ENCODE measurements at places on chromosomes 2 and 18.
A peak's percentile ranks its signal among the peaks of the same experiment; 100 is the strongest.

DNA sequence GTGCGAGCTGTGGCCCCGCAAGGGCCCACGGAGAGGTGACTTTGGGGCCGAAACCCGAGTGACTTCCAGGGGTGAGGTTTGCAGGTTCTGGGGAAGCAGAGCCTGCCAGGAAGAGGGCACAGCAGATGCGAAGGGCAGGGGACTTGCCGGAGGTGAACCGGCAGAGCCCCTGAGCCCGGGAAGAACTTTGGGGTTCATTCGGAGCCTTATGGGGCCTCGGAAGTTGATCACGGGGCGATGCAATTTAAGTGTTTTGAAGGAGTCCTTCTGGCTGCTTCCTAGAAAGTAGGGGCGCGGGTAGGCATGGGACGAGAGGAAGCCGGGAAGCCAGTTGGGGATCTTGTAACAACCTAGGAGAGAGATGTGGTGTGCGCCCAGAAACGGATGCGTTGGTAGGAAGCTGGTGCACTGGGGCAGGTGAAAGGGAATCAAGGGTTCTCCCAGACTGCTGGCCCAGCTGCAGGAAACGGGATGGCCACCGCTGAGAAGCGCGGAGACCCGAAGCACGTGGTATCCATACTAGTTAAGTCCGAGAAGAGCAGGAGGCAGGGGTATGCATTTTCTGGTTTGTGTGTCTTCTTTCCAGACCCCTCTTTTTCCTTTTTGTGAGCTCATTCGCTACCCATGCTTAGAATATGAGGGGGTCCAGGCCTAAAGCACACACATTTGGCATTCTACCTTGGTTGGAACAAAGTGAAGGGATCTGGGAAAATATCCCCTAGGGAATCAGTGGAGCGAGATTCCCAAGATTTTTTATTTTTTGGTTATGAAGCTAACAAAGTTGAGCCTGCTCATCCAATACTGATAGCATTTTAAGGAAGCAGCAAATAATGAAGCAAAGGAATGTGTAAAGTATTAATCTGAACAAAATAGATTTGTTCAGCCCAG, 758 bp downstream of the SCLY start:
- peak; percentile 36 for DNase-seq

DNA sequence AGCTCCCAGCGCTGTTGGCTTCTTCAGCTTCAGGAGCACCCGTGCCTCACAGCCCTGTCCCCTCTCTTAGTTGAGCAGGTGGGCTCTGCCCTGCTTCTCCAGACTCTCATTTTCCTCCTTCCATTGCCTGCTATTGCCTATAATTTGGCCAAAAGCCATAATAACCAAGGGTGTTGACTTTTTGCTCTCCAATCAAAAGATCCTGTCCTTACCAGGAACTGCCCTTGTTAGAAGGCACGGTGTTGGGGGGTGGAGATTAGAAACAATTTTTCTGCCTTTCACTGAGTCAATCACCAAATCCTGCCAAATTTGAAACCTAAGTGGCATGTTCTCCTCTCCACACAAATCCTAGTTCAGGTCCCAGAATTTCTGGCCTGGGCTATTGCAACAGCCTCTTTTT, 16.7 kb upstream of the PDIA6 start:
- DNase-seq: no peak

DNA sequence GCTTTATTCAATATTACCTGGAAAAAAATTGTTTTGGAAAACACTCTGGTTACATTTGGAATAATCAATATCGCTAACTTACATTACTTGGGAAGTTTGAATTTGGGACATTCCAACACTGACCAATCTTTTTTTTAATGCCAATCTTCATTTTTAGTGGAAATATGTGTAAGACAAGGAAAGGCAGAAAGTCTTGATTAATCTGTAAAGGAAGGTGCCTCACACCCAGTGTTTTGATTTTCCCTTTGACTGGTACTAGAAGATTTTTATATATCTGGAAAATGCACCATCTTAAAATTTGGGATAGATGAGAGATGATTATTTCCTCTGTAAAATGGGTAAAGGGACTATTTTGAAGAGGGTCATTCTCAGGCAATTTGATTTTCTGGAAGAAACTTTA, 879.2 kb upstream of the ZEB2 start:
- no peak for DNase-seq

- DNase-seq: no peak
Measured at GRCh38 chr2:134623046-134623445, 95.8 kb downstream of the TMEM163 start.

- peak; percentile 61 for DNase-seq
Measured at GRCh38 chr2:197677483-197677882, 2.1 kb upstream of the RFTN2 start.

- DNase-seq: no peak
Measured at GRCh38 chr2:6771634-6772611, 93.8 kb downstream of the CMPK2 start.

DNA sequence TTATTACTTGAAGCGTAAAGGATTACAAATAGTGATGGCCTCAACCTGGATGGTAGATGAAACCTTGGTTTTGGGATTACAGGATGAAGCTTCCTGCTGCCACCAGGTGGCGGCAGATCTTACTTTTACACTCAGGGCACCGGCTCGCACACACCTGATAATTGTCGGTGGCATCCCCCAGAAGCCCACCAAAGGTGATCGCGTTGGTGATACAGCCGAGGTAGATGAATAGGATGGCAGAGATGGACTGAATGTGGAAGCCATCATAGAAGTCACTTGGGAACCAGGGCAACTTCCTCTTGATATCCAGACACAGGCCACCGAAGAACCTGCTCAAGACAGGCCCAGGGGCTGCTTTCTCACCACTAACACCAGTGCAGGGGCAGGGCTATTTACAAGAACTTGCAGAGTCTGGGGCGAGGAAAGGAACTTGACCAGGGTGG, 51.8 kb downstream of the MTHFD2 start:
- peak; percentile 70 for DNase-seq

DNA sequence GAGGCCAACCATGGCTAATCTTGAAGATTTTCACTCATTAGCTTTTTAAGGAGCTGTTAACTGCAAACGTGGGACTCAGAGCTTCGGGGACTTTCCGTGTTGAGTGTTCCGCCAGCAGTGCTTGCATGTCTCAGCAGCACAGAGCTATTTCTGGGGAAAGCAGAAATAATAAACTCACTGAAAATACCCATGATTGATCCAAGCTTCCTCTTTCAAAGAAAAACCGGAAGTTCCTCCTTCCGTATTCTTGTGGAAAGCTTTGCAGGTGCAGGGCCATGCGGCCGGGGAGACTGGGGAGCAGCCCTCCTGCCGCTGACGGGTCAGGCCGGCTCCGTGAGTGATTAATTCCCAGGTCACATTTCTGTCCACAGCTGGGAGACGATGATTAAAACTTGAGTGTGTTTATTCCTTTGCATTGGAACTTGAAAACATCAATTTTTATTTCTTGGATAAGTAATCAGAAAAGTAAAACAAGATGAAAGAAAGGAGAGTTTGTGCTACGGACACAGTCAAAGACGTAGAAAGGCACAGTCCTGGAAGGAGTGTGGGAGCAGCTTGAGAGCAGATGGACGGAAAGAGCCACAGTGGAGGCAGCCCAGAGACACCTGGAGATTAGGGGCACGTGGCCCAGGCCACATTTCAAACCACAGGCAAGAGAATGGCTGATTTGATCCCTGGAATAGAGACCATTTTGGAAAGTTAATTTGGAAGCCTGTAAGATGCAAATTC, 54.2 kb upstream of the CTDP1 start:
- no peak for DNase-seq

DNA sequence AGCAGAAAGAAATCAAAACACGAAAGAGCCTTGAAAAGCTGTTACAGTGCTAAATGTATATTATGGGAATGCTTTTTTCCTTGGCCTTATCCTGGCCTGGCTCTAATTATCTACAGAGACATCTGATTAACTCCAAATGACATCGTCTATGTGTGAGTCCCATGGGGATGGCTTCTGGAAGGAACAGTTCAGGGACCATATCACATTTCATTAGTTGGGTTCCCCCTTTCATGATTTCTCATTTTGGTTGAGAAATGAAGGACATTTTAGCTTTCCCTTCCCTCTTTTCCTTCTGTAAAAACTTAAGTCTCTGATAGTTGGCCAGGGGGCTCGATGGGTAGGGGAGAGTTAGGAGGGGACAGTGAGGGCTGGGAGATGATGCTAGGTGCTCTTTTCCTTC, 116.7 kb downstream of the PRKCE start:
- no peak for DNase-seq

DNA sequence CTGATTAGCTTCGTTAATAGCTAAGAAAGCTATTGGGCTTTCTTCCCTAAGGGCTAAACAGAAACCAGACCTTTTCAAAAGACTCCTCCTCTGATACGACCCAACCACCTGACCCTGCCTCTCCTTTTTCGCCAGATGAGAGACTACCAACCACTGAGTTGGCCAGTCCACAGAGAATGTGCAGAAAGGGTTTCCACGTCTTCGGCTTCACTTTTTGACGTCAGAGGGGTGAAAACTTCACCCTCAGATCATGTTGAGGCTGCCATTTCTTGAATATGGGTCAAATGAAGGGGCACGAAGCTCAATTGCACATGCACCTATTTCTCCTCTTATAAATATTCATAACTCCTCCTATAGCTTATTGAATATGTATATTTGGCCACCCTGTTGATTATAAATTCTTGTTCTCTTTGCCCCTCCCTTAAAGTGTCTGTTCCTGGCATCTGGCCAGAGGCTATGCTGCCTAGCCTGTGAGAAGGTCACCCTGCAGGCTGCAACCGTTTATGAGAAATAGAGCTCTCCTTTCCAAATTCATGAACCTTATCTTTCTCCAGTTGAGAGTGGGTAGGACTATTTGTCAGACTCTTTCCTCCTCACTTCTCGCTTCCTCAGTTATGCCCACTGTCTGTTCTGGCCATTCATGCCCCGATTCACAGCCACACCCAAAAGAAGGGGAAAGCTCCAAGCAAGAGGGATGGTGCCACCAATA, 301.6 kb downstream of the STK39 start:
- no peak for DNase-seq

DNA sequence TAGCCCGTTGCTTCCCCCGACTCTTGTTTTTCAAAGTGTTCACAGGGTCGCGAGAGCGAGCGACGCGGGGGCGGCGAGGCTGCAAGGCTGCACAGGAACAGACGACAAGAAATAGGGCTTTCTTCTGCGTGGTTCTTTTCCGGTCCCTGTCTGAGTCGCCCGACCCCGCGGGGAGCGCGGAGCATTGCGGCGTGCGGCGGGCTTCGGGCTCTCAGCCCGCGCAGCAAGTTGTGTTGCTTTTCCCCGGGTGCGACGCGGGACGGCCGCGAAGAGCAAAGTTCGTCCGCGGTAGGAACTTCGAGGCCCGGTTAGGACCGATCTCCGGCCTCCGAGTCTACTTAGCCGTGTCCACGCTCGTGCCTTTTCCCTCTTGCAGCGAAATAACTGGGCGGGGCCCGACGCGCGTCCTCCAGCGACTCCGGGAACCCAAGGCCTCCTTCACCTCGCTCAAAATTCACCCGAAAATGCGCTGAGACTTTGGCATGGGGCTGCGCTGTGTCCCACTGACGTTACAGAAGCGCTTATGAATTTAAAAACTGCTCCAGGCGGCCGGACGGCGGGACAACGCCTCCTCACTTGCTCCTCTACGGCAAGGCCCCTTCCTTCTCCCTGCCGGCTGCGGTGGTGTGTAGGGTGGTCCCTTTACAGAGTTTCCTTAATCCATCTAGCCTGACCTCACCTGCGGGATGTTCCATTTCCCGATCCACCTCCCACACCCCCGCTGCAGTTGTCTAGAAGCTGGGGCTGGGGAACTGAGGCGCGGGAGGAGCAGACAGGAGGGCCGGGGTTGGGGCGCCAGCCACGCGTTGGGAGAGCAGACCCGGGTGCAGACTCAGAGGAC, 1.5 kb upstream of the BCL2L11 start:
- no peak for DNase-seq

GRCh38 chr2:65999796-66000195, 435.1 kb upstream of the MEIS1 start:
- DNase-seq: no peak

- DNase-seq: no peak
Measured at GRCh38 chr2:215526341-215526740, 90.5 kb upstream of the FN1 start.

DNA sequence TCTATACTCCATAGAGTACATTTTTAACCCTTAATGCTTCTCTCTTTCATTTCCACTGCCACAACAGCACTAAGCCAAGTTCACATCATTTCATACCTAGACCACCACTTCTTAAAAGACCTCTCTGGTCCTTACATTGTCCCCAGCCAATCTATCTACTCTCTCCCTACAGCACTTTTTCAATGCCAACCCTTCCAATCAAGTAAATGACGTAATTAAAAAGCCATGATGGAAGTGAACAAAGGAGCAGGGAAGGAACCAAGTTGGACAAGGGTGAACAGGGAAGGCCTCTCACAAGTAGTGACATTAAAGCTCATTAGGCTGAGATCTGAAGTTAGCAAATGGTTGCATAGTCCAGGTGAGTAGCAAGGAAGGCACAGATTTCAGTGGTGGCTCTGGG, 195.1 kb upstream of the CCDC150 start:
- DNase-seq: no peak

DNA sequence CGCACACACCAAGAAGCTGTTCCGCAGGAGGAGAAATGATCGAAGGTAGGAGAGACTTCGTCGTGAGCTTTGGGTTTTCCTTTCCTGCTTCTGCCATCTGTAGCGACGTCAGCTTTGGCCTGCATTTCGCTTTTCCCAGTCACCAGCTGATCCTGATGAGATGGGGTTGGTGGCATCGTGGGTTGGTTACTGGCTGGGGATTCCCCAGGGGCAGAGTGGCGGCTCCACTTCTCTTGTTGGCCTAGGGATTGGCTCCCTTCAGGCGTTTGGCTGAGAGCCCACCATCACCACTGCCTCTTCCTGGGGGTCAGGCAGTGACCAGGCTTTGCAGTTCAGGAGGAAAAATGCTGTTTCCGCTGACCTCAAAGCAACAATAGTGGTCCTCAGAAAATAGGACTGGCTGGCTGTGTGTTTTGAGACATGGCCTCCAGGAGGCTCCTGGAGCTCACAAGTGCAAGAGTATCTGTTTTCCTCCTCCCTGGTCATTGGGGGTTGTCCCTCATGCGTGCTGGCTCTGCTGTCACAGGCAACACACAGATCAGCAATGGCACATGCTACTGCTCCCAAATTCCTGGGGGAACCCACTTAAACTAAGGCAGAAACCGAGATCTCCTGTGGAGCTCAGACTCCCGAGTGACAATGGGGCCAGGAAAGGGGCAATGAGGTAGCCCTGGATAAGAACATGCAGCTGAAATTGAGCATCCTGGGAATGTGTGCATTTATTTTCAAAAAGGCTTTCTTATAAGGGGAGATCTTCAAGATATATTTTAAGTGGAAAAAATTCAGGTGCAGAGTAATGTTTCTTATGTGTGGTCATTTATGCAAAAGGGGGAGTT, 173.0 kb downstream of the CTIF start:
- DNase-seq: peak; percentile 83

- DNase-seq: no peak
Measured at GRCh38 chr2:238009563-238009962, 42.7 kb downstream of the UBE2F start.

DNA sequence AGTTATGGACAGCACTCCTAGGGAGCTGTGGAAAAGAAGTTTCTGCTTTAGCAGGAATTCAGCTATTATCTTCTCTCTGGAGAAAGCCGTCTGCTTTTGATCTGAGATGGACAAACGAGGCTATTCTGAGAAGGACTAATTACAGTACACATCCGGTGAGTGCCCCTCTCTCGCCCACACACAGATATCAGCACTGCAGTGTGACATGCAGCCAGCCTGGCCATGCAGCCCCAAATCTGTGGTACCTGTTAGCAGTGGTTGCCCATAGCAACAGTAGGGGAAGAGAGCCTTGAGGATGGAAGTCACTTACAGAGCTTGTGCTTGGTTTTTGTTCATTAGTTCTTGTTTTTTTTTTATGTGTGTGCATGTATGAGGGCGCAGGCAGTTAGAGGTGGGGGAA, 73.9 kb upstream of the TRIB2 start:
- no peak for DNase-seq
